ENCODE measurements at places on chromosomes 2 and 18. TPM values are rescaled to one million over a fixed set of nuclear protein-coding genes. Genes with fewer than 3 reads are reported as not detected.

DNA sequence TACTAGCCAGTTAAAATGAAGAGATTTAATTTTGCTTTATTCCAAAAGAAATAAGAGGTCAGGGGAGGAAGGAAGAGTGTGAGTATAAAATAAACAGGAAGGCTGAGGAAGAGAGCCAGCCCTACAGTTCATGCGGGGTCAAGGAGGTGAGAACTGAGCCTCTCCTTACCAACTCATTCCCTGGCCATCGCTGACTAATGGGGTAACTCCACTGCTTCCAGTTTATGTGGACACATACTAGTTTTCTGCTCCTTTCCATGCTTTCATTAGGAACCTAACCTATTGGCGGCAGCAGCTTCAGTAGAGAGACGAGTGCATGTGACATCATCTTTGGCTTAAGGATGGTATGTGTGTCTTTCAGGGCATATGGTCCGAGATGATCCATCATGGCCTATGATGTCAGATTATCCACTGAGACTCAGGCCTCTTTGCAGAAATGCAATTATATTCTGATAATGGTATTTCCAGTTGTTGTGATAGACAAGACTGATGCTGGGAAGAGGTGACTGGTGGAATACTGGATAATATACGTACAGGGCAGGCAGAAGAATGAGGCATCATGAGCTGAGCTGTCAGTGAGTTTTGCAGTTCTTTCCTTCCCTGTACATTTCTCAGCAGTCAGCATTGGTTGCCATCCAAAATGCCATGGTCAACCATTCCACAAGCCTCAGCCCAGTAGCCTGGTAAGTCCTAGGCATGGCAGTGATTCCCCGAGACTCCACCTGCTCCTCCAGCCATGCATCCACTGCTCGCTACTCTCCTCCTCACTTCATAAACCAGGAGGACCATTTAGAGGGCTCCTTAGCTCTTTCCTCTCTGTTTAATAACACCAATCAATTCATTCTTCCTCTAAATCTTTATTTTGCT is 184.6 kb upstream of the OSR1 start:
- DNase-seq: no peak

Gene PPP4R1
- 76.7 TPM for total RNA-seq

Gene SLC35F6
- total RNA-seq: 15.4 TPM

- no peak for DNase-seq
These were observed 5.3 kb upstream of the TLK1 start for GRCh38 chr2:171165967-171166327.

DNA sequence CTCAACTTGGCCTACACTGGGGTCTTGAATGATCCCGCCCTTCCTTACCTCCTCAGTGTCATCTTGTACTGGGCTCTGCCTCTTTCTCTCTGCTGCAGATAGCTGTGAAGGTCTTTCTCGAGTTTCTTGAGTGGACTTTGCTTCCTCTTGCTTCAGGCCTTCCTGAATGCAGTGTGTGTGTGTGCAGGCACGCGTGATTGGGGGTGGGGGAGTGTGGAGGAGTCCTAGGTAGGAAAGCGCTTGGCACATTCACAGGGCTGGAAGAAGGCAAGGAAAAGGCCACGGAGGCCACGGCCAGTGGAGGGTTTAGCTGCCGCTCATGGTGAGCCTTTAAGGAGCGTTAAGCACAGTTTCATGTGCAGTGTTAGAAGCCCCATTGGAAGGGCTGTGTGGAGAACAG is 5.5 kb downstream of the RALB start:
- DNase-seq: peak; percentile 7

Gene GATA6
- 37.7 TPM for total RNA-seq

Gene LBX2
- total RNA-seq: 0.11 TPM

GRCh38 chr2:216578325-216578724 is 54.9 kb upstream of the IGFBP2 start:
- no peak for DNase-seq

GRCh38 chr2:208406474-208407451 is at the start of gene PTH2R:
Gene PTH2R (plus strand): TSS chr2:208406792. CDS start chr2:208407044, 252 bp downstream.
- peak; percentile 83 for DNase-seq

Gene KLHL30
- 0.04 TPM for total RNA-seq

Gene FAM237A
- total RNA-seq: not detected

DNA sequence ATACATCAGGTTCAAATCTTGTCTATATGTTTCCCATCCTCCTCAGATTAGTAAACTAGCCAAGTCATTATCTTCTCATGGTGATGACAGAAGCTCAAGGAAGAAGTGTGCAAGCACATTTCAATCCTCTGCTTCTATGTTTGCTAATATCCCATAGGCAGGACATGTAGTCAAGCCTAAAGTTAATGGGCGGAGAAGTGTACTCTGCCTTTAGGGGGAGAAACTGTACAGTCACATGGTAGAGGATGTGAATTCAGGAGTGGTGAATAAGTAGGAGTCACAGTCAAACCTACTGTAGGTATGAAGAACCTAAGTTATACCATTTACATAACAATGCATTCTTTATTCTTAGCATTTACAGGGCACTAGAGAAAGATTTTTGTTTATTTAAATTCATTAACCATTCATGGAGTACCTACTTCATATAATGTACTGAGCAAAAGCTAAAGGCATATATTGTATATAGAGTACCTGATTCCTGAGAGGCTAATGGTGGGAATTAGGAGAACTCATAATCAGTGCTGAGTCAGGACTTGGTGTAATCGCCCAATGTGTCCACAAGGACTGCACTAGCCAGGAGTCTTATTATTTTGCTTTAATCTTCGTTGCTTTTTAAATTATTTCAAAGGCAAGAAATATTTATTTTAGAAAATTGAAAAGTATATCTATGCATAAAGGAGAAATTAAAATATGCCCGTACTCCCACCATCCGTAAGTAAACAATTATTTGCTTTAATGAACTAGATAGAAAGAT is 394.3 kb upstream of the ETAA1 start:
- no peak for DNase-seq

Gene SIGLEC15
- not detected for total RNA-seq

Gene UCN
- not detected for total RNA-seq

DNA sequence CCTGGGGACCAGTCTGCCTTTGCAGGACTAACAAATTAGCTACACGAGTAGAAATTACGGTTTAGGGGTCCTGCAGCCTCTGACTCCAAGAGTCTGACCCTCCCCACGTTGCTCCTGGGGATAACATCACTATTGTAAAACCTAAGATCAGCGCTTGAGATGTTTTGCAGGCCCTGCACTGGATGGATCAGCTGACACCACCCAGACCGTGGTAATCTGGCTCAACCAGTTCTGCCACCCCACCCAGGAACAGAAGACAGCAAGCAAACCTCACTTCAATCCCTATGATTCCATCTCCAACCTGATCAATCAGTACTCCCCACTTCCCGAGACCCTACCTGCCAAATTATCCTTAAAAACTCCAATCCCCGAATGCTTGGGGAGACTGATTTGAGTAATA is 31.7 kb downstream of the NGEF start:
- no peak for DNase-seq

Data from H7 (cell line).